ENCODE measurements at places on chromosomes 3 and 15.

DNA sequence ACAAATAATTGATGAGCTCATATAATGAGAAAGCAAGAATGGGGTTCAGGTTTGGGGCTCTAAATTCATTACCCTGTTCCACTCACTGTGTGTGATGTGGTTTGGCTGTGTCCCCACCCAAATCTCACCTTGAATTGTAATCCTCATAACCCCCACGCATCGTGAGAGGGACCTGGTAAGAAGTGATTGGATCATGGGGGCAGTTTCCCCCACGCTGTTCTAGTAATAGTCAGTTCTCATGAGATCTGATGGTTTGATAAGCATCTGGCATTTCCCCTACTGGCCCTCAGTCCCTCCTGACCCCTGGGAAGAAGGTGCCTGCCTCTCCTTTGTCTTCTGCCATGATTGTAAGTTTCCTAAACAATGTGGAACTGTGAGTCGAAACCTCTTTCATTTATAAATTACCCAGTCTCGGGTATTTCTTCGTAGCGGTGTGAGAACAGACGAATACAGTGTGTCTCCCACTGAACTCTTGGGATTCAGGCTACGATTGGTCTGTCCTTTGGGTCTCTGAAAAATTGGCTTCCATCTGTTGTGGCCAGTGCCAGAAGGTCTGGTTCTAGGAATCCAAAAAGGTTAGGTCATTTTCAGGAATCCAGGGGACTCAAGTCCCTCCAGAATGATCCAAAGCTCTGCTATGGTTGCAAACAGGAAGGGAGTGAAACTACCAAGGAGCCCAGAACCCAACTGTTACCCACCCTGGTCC is 87.7 kb downstream of the XXYLT1 start:
- DNase-seq = no peak

- no peak for DNase-seq
Measured at GRCh38 chr3:160260587-160261270, 35.5 kb downstream of the C3orf80 start.

GRCh38 chr15:35514759-35515158 is 31.2 kb downstream of the DPH6 start:
- DNase-seq = no peak

GRCh38 chr15:93105485-93105884 is 16.5 kb upstream of the RGMA start:
- DNase-seq = no peak

DNA sequence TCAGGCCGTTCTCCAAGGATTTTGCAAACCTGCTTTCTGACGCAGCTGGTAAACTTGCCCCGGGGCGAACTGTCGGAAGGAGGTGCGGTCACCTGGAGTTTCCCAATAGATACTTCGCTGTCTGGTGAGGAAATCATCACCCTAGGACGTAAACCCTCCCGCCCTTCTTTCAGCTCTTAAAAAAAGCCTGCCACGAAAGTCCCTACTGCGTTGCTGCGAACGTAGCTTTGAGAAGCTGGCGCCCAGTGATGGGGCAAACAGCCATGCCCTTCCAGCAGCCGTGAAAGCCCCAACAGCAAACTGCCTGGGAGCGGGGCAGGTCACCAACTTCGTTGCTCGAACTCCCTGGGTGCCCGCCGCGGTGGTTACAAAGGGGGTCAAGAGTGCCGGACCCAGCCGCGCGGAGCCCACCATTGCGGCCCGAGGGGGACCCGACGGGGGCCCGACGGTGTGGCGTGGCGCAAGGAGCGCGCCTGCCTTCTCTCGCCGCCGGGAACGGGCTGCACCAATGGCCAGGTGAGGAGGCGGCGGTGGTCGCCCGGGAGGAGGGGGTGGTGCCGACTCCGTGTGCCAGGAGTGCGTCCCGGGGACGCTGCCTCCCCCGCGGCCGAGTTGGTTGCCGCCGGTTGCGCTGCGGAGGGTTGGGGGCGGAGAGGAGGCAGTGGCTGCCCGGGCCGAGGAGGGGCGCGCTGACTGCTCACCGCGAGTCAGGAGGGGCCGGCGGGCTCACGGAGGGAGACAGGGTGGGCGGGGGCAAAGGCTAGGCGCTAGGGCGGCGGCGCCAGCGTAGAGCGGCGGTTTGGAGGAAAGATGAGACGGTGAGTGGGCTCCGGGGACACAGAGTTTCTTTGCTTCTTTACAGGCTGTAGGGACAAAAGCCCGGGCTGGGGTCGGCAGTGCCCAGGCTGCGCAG is at the start of gene PHLDB2:
Gene PHLDB2, plus strand, starts transcription at position 205 of the 913 bp plus-strand sequence. CDS start 24,813 bp downstream, outside the sequence.
- DNase-seq = peak; percentile 22

DNA sequence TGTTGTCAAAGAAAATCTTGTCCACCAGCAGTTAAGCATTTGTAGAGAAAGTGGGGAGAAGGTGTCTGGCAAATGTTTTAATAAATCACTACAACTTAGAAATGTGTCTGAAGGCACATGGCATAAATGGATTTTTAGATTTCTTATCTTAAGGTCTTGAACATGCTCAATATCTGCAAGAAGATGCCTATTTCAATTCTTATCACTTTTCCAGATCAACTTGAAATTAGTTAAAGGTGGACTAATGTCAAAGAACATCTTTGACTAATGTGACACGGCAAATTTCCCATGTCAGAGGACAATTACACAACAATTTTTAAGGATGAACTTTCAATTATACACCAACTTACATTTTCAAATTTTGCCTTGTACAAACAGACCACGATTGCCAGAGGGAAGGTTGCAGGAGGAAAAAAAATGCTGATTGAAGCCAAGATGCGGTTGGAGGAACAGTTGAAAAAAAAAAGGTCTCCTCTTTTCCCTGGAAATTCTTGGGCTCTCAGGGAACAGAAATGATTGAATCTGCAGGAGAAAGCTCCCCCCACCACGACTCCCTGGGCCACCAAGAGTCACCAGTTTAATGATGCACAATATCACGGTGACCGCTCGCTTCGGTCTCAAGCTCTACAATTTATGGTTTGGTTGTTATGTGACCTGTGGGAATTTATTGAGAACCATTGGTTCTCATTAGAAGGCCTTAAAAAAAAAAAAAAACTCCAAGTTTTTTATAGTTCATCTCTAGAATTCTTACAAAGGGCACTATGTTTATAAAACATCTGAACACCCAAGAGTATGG is 507.6 kb upstream of the ADAMTS9 start:
- no peak for DNase-seq

- DNase-seq = no peak
Measured at GRCh38 chr3:106018929-106019550, 150.2 kb upstream of the CBLB start.

- no peak for DNase-seq
Measured at GRCh38 chr3:184315871-184316661, 1.7 kb downstream of the EIF4G1 start.

DNA sequence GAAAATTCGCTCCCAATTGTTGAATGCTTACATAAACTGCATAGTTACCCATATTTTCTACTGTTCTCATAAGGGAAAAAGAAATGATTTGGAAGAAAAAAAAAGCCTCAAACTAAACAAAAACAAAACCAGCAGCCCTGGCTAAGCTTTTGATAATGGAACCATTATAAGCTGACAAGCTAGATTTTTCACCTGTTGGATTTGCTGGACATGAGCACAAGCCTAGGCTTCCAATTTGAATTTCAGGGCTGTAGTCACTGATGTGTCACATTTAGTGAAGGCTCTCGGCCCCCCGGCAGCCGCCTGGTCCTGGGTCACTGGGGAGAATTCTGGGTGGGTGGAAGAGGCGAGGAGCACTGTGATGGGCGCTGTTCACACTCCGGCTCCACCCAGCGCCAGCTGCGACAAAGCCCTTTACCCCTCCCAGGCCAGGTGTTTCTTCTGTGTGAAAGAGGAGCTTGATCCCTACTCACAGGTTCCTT is 4.6 kb downstream of the FBXL22 start:
- no peak for DNase-seq

- no peak for DNase-seq
Measured at GRCh38 chr3:72862314-72863090, 14.3 kb upstream of the SHQ1 start.

DNA sequence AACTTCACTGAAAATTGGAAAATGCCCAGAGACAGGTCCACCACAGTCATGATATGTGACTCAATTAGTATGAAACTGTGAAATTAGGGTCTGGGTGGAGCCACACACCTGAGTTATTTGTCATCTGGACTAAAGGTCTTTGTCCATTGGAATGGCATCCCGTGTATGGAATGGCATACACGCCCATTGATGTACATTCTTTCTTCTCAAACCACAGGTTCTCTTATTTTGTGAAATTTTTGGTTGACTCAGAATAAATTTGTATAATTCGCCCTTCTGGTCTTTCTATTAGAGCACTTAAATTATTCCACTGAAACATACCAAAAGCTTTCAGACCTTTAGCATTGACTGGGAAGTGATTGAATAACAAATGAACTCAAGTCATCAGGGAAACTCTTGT is 66.8 kb upstream of the UBE2E1 start:
- DNase-seq = no peak

DNA sequence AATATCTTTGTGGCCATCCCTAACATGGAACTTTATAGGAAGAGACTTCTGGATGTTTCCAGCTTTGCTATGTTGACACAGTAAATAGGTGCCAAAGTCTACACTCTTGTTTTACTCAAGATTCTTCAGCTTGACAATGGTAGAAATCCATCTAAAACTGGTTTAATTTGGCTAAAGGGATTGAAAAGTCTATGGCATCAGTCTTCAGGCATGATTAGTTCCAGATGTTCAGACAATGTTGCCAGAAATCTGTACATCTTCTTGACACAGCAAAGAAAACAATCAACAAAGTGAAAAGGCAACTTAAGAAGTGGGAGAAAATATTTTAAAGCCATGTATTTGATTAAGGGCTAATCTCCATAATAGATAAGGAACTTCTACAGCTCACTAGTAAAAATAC is 130.5 kb downstream of the LRRC3B start:
- DNase-seq = no peak

- DNase-seq = no peak
Measured at GRCh38 chr3:117553461-117553860, 843.9 kb downstream of the TUSC7 start.

- DNase-seq = no peak
Measured at GRCh38 chr3:72306800-72307341, 521.9 kb upstream of the PROK2 start.

- no peak for DNase-seq
Measured at GRCh38 chr3:139491966-139492365, 15.7 kb upstream of the RBP2 start.

- no peak for DNase-seq
Measured at GRCh38 chr3:23242106-23242505, 39.0 kb downstream of the UBE2E2 start.

DNA sequence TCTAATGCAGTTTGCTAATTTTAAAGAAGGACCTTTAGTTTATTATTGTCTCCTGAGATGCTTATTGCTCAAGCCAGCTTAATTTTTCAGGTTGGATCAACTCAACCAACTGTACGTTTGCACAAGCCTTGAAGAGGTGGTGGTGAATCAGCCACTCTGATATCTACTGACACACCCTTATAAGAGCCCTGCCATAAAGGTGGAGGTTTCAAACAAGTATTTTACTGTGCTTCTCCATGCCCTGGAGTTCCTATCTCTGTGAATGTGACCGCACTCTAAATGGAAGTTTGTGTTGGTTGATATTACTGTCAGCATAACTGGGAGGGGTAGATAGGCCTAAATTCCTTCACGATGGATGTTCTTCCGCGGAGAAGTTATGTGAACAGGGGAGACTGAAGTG is 297.3 kb upstream of the UBE2E1 start:
- no peak for DNase-seq

DNA sequence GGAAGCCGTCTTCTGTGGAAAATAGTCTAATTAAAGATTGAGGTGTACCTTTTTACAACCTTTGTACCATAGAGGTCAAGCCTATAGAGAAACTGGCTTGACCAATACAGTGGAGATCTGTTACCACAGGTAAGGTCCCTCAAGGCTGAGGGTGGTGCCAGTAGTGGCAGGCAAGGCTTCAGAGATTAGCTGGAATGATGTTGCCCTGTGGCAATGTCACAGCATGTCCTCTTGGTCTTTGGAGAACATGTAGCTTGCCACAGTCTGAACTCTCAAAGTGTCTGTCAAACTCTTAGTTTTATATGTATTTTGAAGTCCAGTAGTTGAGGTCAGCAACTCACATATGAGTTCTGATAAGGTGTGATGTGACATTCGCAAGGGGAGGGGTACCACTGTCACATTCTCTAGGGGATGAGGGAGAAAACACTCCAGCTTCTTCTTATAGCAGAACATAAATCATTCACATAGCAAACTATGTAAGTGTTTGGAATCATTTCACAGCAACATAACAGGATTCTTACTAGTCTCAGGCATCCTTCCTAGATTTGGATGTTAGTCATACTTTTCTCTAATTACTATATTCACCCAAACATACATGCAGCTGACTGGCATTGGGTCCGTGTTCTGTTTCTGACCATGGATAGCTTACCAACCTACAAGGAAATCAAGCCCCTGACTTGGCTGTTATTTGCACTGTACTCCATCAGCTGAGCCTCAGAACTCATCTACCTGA is 173.6 kb downstream of the UBE2E2 start:
- no peak for DNase-seq

DNA sequence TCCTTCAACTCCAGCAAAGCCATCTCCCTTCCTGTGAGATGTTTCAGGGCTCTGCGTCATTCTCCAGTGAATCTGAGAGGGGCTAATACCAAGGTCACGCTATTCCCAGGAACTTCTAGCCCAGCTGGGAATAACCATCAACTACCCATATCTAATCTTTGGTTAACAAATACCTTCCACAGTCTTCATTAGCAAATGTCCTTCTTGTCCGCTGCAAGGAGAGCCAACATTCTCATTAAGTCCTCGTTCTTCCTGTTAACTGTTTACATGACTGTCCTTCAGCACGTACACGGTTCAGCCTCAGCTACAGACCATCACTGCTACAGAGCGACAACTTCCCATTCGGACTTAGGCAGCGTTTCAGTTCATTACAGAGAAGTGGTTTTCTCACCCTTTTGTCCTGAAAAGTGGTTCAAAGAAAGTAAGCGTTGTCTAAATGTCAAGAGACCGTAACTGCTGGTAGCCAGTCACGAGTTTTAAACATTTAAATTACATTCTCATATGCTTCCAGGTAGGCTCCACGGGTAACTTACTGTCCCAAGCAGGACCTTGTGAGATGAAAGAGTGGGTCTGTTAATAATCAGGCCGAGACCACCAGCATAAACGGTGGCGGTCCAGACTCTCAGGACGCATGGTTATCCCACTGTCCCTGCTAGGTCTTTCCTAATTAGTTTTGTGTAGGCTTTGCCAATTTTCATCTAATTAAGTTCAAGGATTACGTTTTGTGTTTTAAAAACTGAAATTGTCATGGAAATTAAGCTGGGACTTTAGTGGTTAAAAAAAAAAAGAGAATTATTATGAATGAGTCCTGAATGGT is 63.8 kb downstream of the CHSY1 start:
- DNase-seq = no peak

- DNase-seq = no peak
Measured at GRCh38 chr15:41861736-41862356, 23.2 kb downstream of the PLA2G4B start.

All from activated CD4-positive, alpha-beta T cell treated with anti-CD3 and anti-CD28 coated beads for 1 hour (primary cell).